ENCODE measurements at places on chromosomes 7 and 10. TPM values are rescaled to one million over a fixed set of nuclear protein-coding genes. Genes with fewer than 3 reads are reported as not detected.

OR2A5 gene
- total RNA-seq, result not detected

PNLIP gene
- not detected for total RNA-seq

CALD1 gene
- 68.6 TPM for total RNA-seq

FAM25C gene
- 2.0 TPM for total RNA-seq

UCMA gene
- not detected for total RNA-seq

MMD2 gene
- not detected for total RNA-seq

CHAT gene
- not detected for total RNA-seq

ITIH5 gene
- total RNA-seq, result 0.08 TPM

ANKMY2 gene
- 14.2 TPM for total RNA-seq

OPALIN gene
- not detected for total RNA-seq

FEZF1 gene
- total RNA-seq, result not detected

GARIN1A gene
- total RNA-seq, result 0.80 TPM

GPER1 gene
- 0.79 TPM for total RNA-seq
